ENCODE measurements at places on chromosomes 13 and 19. TPM values are rescaled to one million over a fixed set of nuclear protein-coding genes. Genes with fewer than 3 reads are reported as not detected.

NCR1 gene
- 0.65 TPM for total RNA-seq

FRY gene
- 9.5 TPM for total RNA-seq

GRCh38 chr19:35741203-35741515, 1.1 kb downstream of the IGFLR1 start:
- peaks cover 32% of the 10 kb centered on the region for H3K4me1 ChIP-seq
- peaks cover 4% of the 10 kb centered on the region for H3K36me3 ChIP-seq
- peak overlapping the region; percentile 91 for H3K27ac ChIP-seq
- DNase-seq: no peak
- H3K27me3 ChIP-seq: no peaks in the 10 kb centered on the region
- peak overlapping the region; percentile 89 for H3K4me3 ChIP-seq

GRCh38 chr13:35238274-35238673, 238.2 kb downstream of the MAB21L1 start:
- no peaks in the 10 kb centered on the region for H3K36me3 ChIP-seq
- H3K27me3 ChIP-seq: no peaks in the 10 kb centered on the region
- H3K4me3 ChIP-seq: no peak overlapping the region
- H3K27ac ChIP-seq: no peak overlapping the region
- no peak for DNase-seq

GRCh38 chr13:47829690-47830089, 171.4 kb downstream of the SUCLA2 start:
- no peak overlapping the region for H3K27ac ChIP-seq
- H3K36me3 ChIP-seq: no peaks in the 10 kb centered on the region
- DNase-seq: no peak
- no peak overlapping the region for H3K4me3 ChIP-seq

DNA sequence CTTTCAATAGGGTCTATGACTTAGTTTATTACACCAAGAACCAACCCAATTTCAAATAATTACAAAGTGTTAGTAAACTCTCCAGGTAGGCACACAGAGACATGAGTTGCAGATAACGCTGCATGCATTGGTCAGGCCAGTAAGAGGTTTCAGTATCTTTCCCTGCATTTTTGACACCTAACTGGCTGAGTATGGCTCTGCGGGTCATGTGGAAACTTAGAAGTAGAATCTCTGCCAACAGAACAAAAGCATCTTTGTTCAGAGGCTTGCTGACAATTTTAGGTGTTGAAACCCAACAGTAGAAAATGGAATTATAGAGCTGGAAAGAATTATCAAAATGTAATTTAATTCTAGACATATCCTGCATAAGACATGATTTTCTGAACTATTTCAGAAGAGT, 25.3 kb downstream of the HTR2A start:
- DNase-seq: no peak
- H3K27ac ChIP-seq: no peak overlapping the region
- no peak overlapping the region for H3K4me3 ChIP-seq
- no peaks in the 10 kb centered on the region for H3K27me3 ChIP-seq
- no peaks in the 10 kb centered on the region for H3K4me1 ChIP-seq
